ENCODE measurements at places on chromosomes 6 and 20.

GRCh38 chr6:151108548-151108947, 131.2 kb upstream of the AKAP12 start:
- DNase-seq = no peak

DNA sequence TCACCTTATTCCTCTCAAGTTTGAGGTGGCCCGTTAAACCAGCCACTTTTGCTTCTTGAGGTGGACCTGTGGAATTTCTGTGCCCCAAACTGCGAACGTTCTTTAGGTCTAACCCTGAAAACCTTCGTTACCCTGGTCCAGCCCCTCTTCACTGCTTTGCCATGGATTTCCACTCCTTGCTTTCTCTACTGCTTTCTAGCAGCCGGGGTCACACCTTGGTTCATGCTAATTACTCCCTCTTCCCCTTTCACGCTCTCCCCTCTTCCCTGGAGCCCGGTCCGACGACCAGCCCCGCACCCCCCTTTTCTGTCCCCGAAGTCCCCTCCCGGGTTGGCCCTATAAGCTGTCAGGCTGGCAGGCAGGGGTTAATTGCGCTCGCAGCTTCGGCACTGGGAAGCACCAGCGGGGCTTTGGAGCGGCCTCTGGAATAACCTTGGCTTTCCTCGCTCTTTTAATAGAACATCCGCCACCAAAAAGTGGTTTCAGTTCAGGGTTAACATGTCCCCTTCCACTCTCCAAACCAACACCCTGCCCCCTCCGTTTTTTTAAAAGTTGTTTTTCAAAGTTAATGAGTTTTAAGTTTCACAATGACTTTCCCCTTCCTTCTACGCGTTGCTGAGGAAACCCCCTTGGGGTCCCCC, 1.4 kb upstream of the HIVEP1 start:
- DNase-seq = peak; percentile 66

DNA sequence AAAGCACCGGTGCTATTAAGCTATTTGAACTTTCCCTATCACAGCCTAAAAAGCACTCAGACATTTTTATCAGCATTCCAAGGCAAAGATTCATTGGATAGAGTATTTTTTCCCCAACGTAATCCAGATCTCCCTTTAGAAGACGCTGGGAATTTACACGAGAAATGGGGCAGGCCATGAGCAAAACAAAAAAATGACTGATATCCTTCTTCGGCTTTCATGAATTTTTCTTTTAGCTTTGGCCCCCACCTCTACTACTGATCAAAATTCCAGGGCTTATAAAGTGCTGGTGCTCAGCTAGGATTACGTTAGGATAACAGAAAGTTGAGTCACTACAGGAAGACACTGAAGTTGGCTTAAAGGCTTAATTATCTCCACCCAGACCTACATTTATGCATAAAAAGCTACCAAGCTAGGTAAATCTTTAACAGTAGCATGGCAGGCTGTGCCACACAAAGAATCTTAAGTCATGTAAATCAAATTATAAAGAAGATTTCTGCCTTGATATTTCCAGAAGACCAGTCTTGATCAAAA, 418.5 kb upstream of the BTBD3 start:
- DNase-seq = no peak

DNA sequence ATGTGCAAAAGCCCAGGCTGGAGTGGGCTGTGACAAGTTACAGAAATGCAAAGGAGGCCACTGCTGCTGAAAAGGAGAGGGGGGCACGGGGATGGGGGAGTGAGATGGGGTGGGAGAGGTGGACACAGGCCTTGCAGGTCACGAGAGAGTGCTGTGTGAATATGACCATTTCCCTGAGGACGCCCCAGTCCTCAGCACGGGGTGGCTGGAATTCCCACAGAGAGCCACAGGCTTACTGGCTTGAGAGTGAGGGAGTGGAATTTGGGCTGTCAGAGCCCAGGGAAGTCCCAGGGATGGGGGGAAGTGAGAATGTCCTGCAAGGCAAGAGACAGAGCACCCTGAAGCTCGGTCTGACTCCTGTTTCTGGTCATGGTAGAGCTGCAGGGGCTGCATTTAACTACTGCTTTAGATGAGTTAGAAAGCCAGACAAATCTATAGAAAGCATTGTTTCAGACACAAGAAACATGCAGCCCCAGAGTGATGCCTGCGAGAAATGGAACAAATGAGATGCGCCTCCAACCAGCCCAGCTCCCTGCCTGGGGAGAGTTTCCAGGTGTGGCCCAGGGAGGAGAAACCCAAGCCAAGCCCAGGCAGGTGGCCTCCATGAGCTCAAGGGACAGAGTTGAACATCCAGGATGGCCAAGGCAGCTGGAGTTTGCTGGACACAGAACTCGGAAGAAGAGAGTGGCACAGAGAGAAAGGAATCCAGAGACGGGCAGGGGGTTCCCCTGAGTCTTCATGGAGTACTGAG, 30.5 kb downstream of the NPEPL1 start:
- no peak for DNase-seq

- DNase-seq = no peak
Observed at GRCh38 chr6:4799912-4800311, 23.7 kb downstream of the CDYL start.

DNA sequence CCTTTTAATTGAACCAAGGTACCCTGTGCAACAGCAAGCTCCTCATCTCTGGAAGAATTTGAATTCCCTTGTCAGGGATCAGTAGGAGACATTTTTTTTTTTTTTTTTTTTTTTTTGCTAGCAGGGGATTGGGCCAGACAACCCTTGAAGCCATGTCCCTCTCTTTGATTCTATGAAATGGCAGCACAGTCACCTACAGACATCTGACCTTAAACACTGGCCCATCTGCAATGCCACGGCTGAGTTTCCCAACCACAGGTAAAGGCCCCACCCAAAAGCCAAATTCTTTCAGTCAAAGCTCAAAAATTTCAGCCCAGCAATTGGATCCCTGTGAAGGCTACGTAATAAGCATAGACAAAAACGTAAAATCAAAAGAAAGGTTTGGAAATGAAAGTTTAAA, 94.2 kb downstream of the FYN start:
- no peak for DNase-seq

DNA sequence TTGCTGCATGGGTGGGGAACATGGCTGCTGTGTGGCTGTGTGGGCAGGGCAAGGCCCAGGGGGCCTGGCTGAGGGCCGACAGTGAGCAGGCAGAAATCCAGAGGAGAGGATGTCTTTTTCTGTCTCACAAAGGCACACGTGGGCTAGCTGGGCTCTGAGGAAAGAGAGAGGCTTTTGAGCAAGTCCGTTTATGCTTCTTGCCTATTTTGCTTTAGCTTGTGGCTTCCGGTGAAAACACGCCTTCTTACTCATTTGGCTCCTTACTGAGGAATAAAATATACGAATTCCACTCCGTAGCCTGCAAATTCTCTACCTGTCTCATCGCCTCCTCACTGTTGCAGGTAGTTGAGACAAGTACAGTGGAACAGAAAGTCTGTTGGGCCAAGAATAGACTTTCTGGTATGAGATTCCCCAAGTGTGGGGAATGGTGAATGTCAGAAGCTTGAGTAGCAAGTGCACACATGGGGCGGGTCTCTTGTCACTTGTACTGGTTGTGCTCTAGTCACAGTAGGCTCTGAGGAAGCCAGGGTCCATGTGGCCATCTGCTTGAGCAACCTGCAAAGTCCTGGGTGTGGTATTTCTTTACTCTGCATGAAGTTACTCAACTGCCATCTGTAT, 28.4 kb downstream of the WRNIP1 start:
- no peak for DNase-seq

- DNase-seq = no peak
Observed at GRCh38 chr6:15888798-15889772, 226.3 kb upstream of the DTNBP1 start.

GRCh38 chr6:41406728-41407489, 71.5 kb downstream of the NCR2 start:
- peak; percentile 22 for DNase-seq

DNA sequence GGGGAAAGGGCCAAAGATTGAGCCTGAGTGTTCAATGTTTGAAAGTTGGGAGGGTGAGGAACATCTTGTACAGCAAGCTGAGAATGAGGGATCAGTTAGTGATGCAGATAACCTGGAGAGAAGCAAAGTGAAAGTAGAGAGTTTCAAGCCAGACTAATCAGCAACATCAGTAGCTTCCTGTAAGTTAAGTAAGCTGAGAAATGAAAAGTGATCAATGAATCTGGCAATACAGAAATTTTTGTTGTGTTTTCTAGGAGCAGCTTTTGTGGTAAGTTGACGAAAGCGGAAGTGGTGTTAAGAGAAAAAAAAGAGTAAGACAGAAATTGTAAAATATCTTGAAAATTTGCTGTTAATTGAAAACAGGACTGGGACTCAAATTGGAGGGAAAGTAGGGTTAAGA, 855.5 kb upstream of the MAP3K7 start:
- DNase-seq = no peak

DNA sequence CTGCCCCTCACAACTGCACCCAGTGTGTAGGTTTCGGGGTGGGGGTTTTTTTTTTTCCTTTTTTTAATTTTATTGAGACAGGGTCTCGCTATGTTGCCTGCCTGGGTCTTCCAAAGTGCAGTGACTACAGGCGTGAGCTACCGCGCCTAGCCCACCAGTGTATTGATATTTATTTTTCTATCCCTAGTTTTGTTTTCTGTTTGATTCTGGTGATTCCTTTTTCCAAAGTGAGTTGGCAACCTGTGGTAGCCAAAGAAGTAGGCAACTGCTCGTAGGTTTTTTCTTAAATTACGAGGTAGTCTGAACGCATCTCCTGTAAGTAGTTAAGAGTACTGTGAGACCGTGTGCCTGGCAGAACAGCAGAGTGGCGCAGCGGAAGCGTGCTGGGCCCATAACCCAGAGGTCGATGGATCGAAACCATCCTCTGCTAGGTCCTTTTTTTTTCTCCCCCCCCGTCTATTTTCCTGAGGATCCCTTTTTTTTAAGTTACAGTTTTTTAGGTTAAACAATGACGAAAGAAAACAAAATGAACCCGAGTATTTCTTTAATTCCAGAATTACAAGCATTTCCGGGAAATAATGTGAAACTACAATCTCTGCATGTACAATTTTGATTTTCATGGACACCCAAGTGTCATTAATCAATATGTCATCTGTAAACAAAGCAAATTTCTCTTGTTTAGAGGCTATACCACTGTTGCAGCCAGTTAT, 78.7 kb upstream of the BTN3A2 start:
- DNase-seq = peak; percentile 78

DNA sequence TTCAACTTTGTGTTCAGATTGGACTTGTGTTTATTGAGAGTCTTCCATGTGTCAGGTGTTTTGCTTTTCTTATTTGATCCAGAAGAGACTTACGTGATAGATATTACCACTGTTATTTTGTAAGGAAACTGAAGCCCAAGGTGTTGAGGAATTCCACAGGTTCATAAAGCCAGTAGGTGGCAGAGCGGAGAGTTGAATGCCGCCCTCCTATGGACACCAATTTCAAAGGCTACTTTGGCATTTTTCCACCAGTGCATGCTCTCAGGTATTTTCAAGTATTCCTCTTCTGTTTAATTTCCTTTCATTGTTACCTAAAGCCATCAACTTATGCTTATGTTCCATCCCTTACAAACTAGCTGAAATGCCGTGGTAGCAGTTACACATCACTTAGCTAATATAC, 14.0 kb upstream of the COL10A1 start:
- DNase-seq = no peak

GRCh38 chr6:163715846-163716245, 301.3 kb downstream of the QKI start:
- DNase-seq = no peak

- no peak for DNase-seq
Observed at GRCh38 chr20:7108929-7109328, 341.4 kb downstream of the BMP2 start.

- no peak for DNase-seq
Observed at GRCh38 chr6:156098839-156099238, 643.2 kb upstream of the NOX3 start.

DNA sequence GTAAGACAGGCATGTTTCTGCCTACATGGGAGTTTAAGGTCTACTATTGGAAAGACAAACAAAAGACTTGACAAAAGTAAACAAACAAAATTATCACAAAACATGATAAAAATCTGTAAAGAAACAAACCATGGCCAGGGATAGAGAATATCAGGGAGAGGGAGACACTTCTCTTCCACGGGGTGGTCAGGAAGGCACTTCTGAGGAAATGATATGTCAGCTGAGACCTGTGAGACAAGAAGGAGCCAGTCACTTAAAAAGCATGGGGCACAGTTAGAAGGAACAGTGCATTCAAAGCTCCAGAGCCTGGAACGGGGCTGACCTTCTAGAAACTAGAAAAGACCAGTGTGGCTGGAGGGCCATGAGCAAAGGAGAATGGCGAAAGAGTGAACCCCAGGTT, 35.1 kb upstream of the SLC16A10 start:
- DNase-seq = no peak

GRCh38 chr6:109743739-109744138, 52.6 kb downstream of the FIG4 start:
- DNase-seq = no peak

DNA sequence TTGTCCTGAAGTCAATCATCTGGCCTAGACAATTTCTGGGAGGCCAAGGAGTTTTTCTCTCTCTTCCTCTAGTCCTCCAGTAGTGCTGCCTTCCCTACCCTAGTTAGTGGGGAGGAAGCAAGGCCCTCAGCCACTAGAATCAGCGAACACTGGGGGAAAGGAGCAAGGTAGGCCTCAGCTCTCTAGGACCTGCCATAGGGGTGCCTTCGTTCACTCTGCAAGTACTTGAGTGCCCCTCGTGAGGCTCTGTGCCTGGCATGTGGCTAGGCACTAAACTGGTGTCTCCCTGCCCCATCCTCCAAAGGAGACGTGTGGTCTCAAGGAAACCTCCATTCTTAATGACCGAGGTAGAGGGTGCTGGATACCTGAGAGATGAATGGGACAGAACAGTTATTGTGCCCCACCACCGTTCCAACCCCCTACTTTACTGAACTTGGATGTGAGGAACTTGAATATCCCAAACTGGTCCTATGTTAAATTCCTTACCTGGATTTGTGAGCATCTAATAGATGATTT, 1.1 kb downstream of the DEF6 start:
- no peak for DNase-seq

DNA sequence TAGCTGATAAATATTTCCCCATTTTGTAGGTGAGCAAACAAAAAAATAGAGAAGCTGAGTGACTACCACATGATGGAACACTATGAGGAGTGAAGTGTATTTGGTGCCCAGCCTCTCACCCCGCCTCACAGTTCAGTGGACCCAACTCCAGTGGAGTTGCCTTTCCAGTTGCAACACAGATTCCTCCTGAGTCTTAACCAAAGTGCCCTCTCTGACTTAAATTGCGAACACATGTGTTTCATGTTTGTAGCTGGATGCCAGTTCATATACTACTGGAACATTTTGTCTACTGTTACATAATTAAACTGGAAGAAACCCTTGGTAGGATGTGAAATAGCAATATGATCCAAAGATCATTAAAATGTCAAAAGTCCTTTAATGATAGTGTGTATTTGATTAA, 448.9 kb downstream of the COL12A1 start:
- no peak for DNase-seq

DNA sequence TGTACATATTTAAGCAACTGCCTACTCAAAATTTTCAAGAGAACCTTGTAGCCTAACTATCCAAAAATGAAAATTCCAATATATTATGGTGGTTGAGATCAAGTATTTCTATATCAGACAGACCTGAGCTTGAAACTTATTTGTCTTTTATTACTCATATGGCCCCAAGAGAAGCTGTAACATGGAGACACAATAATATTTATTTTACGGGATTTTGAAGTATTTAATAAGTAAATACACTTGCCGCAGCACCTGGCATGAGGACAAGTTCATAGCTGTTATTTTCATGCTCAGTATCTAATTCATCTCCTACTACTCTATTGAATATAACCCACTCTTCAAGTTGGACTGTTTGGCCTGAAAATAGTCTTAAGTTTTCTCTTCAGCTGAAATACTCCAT, 28.0 kb downstream of the PTPRK start:
- DNase-seq = no peak

GRCh38 chr6:10565913-10566312, 44.8 kb downstream of the GCNT2 start:
- DNase-seq = no peak
